CD4-positive, alpha-beta T cell treated with Interleukin-1 beta for 1 hour (primary cell): ENCODE measurements at places on chromosomes 5 and 9.

DNA sequence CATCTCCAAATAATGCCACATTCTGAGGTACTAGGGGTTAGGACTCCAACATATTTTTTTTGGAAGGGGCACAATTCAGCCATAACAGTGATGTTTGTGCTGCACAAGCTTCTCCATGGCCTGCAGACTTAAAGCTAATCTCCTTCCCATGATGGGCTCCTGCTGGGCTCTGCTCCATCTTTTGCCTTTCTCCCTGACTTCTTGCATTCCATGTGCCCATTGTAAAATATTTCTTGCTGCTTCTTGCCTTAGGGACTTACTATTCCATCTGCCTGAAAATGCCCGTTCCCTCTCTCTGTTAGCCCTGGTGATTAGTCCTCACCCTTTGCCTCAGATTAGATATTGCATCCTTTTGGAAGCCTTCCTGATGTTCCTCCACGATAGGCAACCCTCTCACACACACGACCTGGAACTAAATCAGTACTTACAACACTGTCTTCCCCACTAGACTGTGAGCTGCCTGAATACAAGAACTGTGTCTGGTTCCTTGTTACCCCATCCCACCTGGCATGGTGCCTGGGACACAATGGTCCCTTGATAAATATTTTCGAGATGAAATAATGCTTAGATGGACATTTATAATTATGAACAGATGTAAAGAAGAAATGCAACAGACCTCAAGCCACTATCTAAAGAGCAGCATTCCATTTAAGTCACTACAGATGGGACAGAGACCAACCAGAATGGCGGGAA lies 33.5 kb downstream of the OR1J1 start:
- no peak for DNase-seq

- DNase-seq: no peak
These were observed 77.0 kb downstream of the ZCCHC7 start for GRCh38 chr9:37197158-37198038.

- DNase-seq: no peak
These were observed 41.0 kb downstream of the STOM start for GRCh38 chr9:121328876-121329681.

GRCh38 chr5:95878417-95879323 lies 56.1 kb upstream of the GLRX start:
- no peak for DNase-seq

DNA sequence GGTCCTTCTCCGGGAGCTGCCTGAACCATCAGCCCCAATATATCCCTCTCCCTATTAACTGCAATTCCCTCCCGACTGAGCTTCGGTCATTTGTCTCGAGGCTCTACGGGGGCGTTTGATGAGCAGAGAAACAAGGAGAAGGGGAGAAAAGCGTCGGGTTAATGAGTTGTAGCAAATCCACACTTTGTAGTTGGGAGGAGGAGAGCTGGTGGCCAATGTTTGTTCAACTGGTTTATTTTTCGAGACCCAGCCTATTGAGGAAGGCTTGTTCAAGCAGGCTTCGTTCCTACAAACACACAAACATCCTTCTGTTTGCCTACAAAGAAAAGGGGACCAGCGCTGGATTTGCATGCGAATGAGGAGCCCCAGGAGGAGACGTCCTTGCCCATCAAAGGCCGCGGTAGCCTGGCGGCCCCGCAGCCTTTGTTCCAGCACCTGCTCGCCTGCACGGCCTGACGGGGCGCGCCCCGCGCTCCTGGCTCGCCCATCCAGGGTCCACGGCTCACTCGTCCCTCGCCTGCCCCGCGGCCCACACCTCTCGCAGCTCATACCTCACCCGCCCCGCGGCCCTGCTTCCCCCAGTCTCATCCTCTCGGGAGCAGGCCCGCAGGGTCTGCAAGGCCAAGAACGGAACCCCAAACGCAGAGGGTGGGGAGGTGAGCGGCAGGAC lies 4.6 kb downstream of the FOXD1 start:
- no peak for DNase-seq

DNA sequence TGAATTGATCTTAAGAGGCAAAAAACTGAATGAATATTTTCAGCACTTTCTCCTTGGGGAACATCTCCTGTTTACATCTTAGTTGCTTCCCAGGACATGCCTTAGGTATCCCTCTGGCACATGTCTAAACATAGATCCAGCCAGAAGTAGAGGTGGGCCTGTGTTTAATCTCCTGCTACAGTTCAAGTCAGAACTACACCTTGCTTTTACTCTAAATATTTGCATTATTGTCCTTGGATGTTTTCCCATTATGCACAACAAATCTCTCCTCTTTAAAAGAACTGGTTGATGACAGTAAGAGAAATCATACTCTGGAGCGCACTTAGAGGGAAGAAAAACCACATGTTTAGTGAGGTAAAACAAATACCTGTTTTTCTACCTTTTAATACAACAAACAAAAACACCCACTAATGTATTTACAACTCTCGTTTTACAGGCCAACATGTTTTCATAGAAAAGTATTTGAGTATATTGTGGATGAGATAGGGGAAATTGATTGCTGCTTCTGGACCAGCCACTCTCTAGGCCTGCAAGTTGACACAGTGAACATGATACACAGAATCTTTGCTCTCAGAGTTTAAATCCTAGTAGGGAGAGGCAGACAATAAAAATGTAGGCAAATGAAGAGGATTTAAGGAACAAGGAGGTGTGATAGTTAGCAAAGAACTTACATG lies 32.3 kb downstream of the TNFAIP8 start:
- DNase-seq: no peak

- DNase-seq: no peak
These were observed 497.5 kb upstream of the RGMB start for GRCh38 chr5:98275980-98276379.

GRCh38 chr9:119868694-119869093 lies 499.5 kb upstream of the BRINP1 start:
- no peak for DNase-seq

GRCh38 chr9:132249690-132250089 lies 87.8 kb downstream of the NTNG2 start:
- DNase-seq: no peak

- no peak for DNase-seq
These were observed 20.9 kb upstream of the DUSP1 start for GRCh38 chr5:172791726-172792445.

GRCh38 chr5:103223031-103223955 lies 35.3 kb upstream of the MACIR start:
- DNase-seq: no peak

DNA sequence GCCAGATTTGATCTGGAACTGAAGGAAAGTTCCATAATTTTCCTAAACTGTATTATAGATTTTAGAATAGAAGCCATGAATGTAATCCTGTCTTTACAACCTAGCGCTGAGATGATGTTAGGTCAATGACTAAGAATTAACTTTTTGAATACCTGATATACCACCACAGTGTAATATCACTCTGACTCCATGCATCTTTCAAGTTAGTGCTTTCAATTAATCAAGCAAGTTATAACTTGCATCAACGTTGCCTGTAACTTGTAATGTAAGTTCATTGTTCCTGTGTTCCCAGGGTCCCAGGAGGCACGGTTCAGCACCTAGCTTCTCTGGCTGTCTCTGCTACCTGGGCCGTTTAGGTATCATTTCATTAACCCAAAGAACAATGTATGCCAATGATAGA lies 139.3 kb downstream of the CSNK1G3 start:
- DNase-seq: no peak

DNA sequence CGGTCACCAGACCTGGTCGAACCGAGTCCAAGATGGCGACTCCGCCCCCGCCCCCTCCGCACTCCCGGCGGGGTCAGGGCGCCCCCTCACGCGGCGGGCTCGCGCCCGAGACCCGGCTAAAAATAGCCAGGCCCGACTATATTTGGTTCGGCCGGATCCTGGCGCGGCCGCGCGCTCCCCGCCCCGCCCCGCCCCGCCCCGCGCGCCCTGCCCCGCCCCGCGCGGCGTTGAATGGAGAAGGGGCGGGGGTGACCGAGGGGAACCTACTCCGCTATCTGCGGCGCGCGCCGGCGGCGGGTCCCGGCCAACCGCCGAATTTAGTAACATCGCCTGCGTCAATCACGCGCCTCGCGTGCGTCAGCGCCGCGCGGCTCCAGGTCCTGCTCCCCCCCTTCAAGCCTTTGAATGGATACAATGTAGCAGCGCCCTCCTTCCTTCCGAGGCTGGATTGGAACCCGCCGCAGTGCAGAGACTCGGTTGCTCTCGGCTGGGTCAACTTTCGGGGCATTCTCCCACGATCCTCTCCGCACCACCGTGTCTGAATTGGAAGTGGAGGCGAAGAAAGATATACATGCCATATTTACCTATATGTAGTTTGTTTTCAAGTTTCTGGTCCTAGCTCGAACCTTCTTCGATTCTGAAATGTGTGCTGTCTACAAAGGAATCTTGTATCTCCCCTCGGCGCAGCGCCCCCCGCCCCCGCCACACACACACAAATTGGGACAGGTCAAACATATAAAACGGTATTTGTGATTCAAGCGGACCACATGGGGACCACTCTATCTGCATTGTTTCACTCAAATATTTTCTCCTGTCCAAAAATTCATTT lies 1.6 kb upstream of the NR4A3 start:
- DNase-seq: peak; percentile 94

GRCh38 chr5:67009028-67009427 lies 187.6 kb downstream of the CD180 start:
- no peak for DNase-seq

DNA sequence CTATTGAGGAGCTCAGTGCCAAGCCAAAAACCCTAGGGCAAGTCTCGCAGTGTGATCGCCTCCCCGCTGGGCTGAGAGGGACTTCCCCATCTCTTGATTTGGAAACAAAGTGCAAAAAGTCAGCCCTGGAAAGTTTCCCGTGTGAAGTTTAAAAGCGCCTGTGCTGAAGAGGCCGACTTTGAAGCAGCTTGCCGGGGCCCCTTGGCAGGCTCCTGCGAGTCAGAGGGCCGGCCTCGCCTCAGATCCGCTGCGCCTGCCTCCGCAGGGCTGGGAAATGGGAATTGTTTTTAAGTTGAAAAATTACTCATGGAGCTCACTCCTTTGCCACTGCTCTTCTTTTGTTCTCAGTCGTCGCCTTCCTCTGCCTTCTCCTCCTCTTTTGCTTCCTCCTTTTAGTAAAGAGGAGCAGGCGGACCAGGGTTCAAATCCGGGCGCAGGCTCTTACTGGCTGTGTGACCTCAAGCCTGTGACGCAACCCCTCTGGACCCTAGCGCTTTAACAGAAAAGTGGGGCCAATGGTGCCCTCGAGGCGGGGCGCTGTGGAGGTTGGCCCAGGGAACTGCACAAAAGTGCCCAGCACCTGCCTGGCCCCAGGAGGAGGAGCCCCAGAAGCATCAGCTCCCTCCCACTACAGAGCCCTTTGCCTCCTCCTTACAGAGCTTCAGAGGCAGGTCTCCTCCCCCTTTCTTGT lies 14.7 kb upstream of the LHX2 start:
- DNase-seq: peak; percentile 28

DNA sequence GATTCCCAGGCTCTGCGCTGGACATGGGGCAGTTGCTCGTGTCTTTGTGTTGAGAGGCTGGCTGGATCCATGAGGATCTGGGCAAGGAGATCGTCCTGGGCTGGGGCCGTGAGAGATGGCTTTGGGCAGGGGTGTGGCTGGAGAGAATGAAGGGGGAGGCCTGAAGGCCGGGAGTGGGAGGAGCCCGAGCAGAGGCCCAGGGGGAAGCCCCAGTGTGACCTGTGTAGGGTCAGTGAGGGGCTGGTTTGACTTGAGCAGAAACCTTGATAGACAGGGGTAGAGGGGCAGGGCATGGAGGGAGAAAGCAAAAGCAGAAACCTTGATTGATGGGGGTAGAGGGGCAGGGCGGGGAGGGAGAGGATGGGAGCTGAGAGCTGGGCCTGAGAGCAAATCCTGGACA lies 54.4 kb upstream of the ASS1 start:
- DNase-seq: no peak

DNA sequence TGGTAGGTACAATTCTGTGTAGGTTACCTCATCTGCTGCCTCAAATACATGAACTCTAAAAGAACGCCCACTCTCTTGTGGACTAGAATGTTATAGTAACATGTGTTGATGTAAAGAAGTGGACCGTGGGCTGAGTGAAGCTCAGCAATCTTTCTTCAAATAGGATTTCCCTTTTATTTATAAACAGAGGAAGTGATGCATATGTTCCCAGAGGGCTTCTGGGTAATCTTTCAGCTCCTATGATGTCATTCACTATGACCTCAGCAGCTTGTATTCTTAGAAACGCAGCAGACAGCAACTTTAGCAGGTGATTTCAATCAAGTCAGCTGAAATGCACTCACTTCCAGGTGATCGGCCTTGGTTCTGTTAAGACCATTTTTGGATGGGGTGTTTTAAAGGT lies 14.4 kb downstream of the F2RL2 start:
- DNase-seq: peak; percentile 10

GRCh38 chr9:87069690-87070089 lies 122.4 kb upstream of the GAS1 start:
- DNase-seq: no peak

DNA sequence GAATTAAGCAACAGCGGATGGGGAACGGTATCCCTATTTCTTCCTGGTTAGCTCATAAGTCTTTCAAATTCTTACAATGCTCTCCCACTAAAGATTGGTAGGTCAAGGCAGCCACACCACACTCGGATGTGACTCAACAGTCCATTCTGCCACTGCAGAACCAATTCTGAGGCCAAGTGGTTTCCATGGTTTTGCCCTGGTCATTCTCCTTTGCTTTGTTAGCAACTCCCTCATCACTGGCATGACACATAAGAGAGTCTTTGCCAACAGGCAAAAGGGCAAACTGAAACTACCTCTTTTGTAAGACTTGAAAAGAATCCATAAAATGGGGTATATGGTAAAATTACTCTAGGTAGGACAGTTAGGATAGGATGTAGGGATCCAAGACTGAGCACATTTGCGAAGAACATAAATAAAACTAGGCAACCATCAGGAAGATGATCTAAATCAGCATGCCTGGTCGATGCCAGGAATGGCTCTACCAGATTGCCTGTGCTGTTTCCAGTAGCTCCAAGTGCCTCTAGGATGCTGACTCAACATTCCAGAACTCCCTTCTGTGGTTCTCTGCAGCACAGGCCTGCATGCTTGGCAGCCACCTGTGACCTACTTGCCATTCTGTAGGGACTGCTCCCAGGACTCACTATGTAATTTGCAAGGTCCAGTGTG lies 105.4 kb downstream of the DCP2 start:
- DNase-seq: no peak

GRCh38 chr5:10432059-10433008 lies 9.3 kb upstream of the ROPN1L start:
- DNase-seq: no peak

- DNase-seq: no peak
These were observed 24.5 kb downstream of the TICAM2 start for GRCh38 chr5:115577741-115578140.
